ENCODE measurements at places on chromosomes 5 and 9.

GRCh38 chr5:31786090-31786631, 147.2 kb downstream of the PDZD2 start:
- DNase-seq = no peak

DNA sequence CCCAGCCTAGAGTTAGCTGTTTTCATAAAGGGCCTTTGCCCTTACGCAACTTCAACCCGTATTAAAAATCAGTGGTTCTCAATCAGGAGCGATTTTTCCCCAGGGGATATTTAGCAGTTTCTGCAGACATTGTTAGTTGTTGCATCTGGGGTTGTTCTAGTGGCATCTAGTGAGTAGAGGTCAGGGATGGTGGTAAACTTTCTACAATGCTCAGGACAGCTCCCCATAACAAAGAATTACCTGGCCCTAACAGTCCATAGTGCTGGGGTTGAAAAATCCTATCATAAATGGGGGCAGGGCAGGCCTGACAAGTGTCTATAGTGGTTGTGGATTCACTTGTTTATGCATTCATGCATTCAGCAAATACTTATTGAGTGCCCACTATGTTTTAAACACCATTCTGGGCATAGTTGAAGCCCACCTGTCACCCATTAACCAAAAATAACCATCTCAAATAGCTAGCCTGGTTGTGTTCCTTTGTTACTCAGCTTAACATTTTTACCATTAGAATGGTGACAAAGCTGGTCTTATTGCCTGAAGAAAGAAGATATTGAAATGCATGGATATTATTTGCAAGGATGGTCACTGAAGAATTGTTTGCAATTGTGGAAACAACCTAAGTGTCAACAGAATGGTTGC, 15.9 kb upstream of the FGF1 start:
- no peak for DNase-seq

DNA sequence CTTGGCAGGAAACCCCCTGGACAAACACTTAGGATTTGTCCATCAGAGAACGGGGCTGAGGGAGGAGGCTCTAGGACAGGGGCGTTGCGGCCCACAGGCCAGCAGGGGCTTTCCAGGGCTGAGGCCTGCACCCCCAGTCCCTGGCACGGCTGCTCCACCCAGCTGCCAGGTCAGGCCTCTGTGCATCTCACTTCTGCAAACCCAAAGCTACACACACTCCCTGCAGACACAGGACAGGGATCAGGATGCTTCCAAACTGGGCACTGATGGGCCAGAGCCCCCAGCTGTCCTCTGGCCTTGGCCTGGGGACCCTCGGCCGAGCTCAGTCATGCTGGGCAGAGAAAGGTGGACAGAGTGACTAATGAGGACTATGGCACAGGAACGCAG, 106.2 kb upstream of the SARDH start:
- no peak for DNase-seq

DNA sequence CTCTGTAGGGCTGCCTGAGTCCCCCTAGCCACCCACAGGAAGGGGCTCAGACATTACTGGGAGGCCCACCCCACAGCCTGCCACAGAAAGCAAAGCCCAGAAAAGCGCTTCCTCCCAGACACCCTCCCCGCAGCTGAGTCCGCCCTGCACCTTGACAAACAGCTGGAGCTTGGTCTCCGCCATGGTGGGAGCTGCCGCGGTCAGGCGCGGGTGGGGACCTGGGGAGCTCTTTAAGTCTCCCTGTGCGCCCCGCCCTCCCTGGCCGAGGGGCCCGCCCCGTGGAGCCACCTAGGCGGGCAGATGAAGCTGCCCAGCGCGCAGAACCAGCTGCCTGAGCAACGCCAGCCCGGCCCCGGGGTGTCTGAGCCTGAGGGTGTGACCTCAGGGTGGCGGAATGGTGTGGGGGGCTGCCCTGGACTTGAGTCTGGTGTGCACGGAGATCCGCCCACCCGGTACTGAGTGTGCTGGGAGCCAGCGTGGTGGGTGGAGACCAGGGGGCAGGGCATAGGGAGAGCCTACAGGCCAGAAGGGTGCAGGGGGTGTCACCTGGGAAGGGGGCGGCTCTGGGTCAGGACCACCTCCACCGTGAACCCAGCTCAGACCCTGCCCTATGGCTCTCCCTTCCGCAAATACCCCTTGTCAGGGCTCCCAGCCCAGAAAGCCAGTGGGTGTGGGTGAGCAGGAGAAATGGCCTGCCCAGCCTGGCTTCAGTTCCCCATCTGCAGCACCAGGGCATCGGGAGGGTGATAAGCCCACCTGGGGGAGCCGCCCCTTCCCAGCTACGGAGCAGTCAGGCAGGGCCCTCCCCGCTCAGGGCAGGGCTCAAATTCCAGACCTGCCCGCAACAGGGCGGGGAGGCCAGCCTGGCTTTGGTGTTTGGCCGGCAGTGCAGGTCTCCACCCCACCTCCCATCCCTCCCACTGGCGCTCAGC, at the start of gene CLIC3:
CLIC3 (minus strand) TSS at position 208 of the 932 bp plus-strand sequence; CDS start at position 183, 25 bp downstream.
- peak; percentile 45 for DNase-seq

DNA sequence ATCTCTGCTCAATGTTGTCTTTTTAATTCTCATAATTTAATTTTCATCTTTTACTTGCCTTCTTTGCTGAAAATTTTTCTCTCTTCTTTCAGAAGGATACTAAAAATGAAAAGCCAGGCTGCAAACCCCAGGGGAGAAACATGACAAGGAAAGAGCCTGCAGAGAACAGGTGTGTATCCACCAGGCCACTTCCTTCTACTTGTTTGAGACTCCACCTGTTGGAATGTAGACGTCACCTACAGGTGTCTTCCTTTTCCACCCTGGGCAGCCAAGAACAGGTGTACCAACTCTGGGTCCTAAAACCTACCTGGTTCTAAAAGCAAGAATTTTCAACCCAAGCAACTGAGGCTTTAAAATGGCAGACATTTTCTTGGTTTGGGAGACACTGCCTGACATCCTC, 166.8 kb downstream of the ATP10B start:
- DNase-seq = no peak

- peak; percentile 76 for DNase-seq
Observed at GRCh38 chr5:64784451-64785025, 15.8 kb downstream of the CWC27 start.

DNA sequence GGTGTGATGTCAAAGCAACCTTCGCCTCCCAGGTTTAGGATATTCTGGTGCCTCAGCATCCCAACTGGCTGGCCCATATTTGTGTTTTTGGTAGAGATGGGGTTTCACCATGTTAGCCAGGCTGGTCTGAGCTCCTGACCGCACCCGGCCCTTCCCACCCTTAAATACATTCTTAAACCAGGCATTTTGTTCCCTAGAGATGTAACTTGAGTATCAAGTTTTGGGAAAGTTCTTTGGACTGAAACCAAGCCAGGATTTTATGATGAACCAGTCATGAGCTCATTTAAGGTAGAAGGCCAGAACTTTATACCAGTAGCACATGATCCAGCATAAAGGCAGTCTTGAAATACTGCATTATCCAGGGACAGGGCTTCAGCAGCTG, 3.5 kb downstream of the RPL7A start:
- no peak for DNase-seq

DNA sequence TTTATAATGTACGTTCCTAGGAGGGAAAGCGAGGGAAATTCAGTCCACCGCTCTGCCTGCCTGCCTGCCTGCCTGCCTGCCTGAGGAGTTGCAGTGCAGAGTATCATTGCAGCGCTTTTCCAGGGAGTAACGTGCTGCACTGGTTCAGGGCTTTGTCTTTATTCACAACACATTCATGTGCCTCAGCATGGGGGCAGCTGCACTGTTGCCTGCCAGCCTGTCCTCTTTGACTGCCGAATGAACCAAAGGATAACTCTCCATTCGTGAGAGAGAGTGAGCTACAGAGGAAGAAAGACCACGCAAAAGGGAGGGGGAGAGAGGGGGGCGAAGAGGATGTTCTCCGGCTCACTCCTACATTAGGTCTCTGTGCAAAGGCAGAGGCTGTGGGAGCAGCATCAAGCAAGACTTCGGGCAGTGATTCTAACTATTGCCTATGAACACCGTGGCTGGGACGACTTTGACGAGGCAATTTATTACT, 791.2 kb downstream of the MAT2B start:
- no peak for DNase-seq

DNA sequence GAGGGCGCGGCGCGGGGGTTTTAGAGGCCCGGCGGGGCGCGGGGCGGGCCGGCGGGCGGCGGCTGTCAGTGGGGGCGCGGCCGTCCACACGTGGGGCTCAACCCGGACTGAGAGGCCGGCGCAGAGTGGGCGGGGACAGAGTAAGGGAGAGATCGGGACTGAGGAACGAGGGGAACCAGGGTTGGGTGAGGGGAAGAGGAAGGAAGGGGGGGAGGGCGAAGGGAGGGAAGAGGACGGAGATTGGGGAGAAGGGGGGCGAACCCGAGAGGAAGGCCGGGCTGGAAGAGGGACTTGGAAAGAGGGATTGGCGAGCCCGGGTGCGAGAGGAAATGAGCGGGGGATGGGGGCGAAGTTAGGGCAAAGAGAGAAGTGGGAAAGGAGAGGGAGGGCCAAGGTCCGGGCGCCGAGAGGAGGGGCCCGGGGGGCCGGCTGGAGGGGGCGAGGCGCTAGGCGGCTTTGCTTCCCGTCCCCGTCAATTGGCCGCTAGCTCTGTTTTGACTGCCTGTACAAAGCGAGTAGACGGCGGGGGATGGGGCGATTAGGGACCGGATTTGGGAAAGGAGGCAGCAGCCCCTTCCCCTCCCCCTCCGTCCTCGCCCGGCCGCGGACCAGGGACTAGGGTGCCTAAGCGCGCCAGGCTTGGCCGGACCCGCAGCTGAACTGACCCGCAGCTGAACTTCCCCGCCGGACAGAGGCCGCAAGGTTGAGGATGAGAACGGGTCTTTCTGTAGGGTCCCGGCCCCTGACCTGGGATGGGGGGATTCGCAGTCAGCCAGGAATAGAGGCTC, 399 bp upstream of the FBN2 start:
- DNase-seq = no peak

GRCh38 chr9:87393706-87394230, 103.9 kb upstream of the DAPK1 start:
- DNase-seq = no peak

DNA sequence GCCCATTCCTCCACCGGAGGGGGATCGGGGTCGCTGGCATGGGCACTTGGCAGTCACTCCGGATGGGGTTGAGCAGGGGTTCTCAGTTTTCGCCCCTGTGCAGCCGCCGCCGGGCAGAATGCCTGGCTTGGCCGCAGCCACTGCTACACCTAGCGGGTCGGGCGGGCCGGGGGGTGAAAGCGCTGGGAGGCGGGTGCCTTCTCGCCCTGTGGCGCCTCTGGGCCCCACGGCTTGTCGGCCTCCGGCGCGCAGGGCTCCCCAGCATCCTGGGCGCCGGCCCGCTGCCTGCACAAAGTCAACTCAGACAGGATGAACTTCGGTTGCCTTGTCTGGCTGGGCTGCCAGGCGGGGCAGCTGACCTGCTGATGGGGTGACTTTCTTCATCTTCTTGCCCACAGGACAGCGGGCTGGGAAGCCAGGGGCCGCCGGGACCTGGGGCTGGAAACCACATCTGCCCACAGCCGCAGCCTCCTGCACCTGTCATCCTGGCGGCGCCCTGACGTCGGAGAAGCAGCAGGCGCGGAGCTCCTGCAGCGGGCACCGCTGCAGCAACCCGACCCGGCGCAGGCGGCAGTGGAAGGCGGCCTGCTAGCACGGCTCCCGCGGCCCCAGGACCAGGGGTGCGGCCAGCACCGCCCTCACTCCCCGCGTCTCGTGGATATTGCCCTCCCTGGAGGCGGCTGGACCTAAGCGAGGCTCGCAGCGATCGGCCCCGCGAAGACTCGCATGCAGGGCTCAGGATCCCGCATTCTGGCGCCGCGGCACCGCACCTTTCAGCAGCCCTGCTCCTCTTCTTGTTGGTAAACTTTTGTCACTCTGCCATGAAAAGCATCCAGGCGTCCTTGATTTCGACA, 1.3 kb upstream of the ANKRD18A start:
- peak; percentile 41 for DNase-seq

DNA sequence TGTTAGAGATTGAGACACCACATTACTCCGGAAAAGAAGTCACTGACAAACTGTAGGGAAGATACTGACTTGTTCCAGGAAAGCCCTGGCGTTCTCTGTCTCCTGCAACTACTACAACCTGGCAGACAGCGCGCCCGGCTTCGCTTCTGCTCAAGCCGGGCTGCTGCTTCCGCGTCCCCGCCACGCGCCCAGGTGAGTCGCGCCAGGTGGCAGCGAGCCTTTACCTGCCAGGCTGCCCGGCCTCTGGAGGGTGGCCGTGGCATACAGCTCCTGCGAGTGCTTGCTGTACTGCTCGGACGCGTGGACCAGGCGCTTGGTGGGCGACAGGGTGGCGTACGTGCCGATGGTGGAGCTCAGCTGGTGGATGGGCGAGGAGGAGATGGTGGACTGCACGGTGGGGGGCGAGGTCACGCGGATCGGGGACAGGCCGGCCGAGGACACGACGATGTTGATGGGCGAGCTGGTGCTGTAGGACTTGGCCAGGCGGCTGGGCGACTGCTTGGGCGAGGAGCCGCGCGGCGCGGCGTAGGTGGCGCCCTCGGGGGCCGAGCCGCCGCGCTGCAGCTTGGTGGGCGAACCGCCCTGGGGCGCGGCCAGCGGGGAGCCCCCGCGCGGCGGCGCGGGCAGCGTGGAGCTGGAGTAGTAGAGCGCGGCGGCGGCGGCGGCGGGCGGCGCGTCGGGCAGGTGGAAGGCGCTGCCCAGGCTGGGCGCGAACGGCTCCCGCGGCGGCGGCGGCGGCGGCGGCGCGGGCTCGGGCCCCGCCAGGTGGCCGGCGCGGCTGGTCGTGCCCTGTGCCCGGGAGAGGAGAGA, 519.6 kb downstream of the CTNND2 start:
- no peak for DNase-seq

- DNase-seq = no peak
Observed at GRCh38 chr5:138955013-138955660, 80.0 kb upstream of the LRRTM2 start.

DNA sequence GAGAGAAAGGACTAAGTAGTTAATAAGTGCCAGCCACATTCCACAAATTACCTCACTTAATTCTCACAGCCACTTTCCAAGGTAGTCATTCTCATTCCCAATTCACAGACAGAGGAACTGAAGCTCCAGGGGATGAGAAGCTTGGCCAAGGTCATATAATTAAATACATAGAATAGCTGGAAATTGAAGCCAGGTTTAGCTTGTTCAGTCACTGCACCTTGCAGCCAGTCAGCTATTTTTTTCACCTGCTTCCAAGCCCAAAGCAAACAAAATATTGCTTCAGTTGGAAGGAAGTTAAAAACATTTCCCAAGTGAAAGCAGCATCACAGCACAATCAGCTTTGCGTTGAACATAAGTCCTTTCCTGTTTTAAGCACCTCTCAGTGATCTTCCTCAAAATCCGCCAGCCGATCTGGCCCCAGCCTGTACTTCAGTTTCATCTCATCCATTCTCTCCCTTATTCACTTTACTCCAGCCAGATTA, 4.8 kb downstream of the ALDH1A1 start:
- DNase-seq = no peak

- DNase-seq = no peak
Observed at GRCh38 chr9:124439086-124439485, 11.2 kb upstream of the ADGRD2 start.

DNA sequence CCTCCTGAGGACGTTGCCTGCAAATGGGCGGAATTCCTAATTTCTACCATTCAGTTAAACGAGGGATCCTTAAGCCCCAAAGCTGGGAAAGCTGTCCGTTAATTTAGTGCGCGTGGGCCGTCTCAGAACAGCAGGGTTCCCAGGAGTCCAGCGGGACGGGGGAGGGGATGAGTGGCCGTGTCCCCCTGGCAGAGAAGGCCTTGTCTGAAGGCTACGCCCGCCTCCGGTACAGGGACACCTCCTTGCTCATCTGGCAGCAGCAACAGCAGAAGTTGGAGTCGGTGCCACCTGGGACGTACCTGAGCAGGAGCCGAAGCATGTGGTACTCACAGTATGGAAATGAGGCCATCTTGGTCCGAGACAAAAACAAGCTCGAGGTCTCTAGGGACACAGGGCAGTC, 1.3 kb downstream of the BRD3OS start:
- DNase-seq = no peak

Measured in activated CD4-positive, alpha-beta T cell treated with anti-CD3 and anti-CD28 coated beads for 4 hours (primary cell).